ENCODE measurements at places on chromosomes 7 and 10.

DNA sequence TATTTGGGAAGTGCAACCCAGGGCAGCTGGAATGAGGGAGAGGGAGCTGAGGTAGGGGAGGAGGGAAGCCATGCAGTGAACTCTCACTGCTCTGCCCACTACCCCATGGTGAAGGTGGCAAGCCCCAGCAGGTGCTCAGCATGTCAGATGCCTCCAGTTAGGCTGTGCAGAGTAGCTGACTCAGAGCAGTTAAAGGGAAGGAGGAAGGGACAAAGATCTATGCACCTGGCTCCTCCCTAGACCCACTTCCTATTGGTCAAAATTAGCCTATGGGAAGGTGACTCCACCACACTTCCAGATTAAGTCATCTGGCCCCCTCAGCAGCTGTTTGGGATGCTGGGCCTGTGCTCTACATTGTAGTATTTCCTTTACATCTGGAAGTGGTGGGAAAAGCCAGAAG, 125.7 kb upstream of the MTPN start:
- no peak for DNase-seq

DNA sequence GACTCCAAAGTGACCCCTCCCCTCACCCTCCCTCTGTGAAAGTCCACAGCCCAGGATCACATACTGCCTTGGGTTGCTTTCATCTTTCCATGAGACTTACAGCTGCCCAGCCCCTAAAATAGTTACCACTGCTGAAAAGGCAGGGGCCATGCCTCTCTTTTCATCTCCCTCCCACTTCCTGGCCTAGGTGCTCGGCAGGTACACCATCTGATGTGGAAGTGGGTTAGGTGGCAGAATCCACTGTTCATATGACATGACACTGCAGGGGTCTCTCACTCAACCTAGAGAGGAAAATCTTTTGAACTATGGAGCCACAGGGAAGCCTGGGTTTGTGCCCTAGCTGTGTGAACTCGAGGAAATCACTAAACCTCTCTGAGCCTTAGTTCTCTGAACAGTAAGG, 38.8 kb upstream of the ADO start:
- no peak for DNase-seq

DNA sequence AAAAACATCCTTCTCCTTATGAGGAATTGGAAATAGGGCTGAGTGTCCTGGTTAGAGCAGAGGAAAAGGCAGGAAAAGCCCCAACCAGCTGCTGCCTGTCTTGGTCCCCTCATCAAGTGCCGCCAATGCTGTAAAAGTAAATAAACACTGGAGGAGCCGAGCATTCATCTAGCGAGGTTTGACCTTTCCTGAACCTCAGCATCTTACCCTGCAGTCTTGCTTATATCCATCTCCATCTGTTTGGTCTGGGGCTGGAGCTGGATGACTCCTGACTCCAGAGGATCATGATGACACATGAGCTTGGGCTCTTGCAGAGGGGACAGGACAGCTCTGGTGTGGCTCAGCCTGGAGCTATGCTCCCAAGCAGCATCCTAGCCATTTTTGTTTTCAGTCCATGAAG, 501.1 kb downstream of the TNS3 start:
- no peak for DNase-seq

GRCh38 chr7:96287559-96287958, 34.3 kb downstream of the SLC25A13 start:
- DNase-seq, result no peak

- DNase-seq, result no peak
Observed at GRCh38 chr10:67784474-67784873, 53.5 kb downstream of the DNAJC12 start.
